ENCODE measurements at places on chromosomes 2 and 18.
A peak's percentile ranks its signal among the peaks of the same experiment; 100 is the strongest.

- no peak for DNase-seq
Measured at GRCh38 chr2:79487399-79487798, 25.5 kb upstream of the CTNNA2 start.

GRCh38 chr18:49024804-49025421 is 74.1 kb upstream of the SMAD7 start:
- no peak for DNase-seq

DNA sequence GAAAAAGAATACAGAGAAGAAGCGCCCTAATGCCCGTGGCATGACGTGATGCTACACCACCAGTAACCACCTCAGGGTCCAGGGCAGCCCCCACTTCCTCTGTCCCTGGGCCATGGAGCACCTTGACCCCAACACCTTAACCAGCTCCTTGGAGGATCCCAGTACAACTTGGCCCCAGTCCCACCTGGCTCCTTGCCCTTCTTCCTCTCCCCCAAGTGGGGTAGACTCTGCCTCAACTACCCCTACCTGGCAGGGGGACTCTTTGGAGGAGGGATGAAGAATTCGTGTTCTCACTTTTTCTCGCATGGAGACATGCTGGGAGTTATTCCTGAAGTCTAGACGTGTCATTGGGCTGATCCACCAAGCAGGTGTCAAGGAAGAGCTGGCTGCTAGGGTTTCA is 18.9 kb downstream of the TRABD2A start:
- no peak for DNase-seq

DNA sequence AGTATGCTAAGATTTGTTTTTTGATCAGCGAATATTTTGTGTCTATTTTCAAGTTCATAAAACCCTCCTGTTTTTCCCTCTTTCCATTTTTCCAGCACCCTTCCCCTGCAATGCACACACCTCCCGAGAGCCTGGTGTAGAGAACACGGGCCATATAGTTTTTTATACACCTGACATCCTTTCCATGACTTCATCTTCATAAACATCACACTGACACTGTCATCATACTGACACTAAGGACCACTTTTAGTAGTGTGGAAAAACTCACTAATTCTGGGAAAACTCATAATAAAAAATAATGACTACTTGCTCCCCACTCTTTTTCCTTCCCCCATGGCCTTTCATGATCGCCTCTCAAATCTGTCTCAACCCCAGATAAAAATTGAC is 70.2 kb downstream of the EPHA4 start:
- DNase-seq = no peak

DNA sequence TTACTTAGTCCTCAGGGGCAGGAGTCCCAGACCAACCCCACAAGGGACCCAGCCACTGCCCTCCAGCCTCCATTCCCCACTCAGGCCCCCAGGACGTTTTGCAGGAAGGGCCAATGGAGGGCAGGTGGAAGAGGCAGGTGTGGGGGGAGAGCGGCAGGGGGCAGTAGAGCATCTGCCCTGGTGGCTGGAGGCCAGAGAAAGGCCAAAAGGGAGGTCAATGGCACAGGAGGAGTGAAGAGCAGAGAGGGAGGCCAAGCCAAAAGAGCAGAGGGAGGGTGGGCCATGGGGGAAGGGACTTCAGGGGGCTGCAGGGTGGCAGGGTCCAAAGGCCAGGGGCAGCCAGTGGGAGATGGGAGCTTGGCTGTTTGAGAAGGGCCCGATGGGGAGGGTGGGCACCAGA is 17.3 kb upstream of the GPR55 start:
- DNase-seq = no peak

- DNase-seq = no peak
Measured at GRCh38 chr2:61536180-61536571, 2.0 kb downstream of the XPO1 start.

DNA sequence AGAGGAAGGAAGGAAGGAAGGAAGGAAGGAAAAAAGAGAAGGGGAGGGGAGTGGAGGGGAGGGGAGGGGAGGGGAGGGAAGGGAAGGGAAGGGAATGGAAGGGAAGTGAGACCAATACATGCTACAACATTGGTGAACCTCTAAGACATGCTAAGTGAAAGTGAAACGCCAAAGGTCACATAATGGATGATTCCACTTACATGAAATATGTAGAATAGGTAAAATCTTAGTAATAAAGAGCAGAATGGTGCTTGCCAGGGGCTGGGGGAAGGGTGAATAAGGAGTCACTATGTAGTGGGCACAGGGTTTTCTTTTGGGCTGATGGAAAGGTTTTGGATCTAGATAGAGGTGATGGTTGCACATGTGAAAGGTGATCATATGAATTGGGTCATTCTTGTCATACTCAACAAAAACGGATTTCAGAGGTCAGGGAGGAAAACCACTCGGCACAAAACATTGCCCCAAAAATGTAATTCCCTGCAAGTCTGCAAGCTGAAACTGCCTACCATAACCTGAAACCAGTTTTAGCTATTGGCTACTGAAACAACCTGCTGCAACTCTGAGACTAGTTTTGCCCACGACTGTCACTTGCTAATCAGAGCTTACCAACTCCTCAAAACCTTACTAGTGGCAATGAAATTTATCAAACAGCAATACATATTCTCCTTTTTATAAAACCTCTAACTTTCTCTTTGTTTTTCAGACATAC is 59.2 kb downstream of the CCDC141 start:
- no peak for DNase-seq

GRCh38 chr2:56680971-56681631 is 497.3 kb downstream of the CCDC85A start:
- DNase-seq = no peak

- DNase-seq = no peak
Measured at GRCh38 chr18:39521164-39521563, 1955.6 kb upstream of the CELF4 start.

DNA sequence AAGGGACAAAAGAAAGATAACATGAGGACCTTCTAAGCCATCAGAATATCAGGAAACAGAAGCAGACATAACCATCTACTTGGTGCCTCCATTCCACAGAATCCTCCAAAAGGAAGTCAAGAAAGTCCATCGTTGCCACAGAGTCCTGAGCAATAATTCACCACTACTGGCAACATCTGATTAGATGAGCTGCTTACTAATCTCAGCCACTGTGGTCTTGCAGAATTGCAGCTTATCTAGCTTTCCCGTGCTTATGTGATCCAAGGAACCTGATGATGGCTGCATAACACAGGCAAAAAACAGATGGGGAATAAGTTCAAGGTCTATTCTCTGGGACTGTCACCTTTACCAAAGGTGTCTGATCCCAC is 278.5 kb downstream of the AFF3 start:
- no peak for DNase-seq

DNA sequence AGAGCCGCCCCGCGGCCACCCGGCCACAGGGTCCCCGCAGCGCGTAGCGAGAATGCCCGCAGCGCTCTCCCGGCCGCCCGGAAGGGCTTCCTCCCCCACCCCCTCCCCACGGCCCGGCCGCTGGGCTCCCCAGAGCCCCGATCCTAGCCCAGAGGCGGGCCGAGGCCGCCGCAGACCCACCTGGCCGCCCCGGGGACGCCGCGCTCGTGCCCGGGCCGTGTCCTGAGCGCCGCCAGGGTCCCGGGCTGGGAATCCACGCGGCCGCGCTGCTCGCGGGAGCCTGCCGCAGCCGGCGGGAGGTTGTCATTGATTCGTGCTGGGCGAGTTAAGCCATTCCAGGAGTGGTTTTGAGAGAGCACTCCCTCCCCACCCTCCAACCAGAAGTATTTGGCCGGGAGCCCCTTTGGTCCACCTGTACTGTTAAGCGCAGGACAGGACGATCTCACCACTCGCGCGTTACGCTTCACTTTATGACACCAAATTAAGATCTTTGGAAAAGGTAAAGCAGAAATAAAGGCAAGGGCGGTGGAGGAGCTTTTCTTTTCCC is 206.4 kb upstream of the SMAD2 start:
- no peak for DNase-seq

DNA sequence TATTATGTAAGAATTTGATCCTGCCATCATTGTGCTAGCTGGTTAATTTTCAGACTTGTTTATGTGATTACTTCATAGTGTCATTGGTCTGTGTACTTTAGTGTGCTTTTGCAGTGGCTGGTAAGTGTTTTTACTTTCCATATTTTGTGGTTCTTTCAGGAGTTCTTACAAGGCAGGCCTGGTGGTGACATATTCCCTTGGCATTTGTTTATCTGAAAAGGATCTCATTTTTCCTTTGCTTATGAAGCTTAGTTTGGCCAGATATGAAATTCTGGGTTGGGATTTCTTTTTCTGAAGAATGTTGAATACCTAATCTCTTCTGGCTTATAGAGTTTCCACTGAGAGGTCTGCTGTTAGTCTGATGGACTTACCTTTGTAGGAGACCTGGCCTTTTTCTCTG is 72.8 kb upstream of the MC4R start:
- no peak for DNase-seq

- no peak for DNase-seq
Measured at GRCh38 chr2:15331787-15332186, 229.3 kb downstream of the NBAS start.

GRCh38 chr2:174334278-174334715 is 457 bp upstream of the SP9 start:
- no peak for DNase-seq

DNA sequence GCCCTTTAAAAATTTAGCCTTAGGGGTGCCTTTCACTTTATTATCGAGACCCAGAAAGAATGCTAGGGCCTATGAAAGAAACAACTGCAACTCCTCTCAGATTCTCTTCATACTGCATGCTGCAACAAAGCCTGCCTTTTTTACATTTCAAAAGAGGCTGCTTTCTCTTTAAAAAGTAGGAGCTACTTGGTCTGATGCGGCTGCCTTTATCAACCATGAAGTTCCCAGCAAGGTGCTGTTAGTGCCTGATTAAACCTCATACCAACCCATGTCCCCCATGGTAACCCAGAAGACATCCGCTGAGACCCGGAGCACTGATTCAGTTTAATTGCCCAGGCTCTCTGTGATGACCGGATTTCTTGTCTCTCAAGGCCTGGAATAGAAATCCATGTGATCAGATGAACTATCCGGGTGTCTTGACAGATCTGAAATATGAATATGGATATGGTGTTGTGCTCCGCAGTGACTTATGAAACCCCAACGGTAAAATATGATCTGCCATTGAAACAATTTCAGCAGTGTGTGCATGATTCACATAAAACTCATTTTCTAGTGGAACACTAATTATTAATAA is 368.3 kb downstream of the ZNF521 start:
- DNase-seq = no peak

GRCh38 chr2:196914867-196915460 is 11.5 kb downstream of the PGAP1 start:
- peak; percentile 55 for DNase-seq

DNA sequence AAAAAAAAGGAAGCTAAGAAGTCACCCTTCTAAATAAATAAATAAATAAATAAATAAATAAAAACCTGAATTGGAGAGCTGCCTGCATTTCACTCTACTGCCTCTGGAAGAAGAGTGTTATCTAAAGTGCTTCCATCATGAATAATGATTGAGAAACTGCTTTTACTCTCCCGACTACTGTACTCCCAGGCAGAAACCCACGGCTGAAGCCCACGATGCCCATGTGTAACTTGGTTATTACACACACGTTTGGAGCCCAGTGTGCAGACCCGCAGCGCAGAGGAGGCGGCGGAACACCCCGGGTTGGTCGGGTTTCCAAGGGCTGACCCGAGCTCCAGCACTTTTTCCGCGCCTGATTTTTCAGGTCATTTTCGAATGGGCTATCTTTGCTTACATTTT is 697 bp upstream of the SPATS2L start:
- peak; percentile 23 for DNase-seq

DNA sequence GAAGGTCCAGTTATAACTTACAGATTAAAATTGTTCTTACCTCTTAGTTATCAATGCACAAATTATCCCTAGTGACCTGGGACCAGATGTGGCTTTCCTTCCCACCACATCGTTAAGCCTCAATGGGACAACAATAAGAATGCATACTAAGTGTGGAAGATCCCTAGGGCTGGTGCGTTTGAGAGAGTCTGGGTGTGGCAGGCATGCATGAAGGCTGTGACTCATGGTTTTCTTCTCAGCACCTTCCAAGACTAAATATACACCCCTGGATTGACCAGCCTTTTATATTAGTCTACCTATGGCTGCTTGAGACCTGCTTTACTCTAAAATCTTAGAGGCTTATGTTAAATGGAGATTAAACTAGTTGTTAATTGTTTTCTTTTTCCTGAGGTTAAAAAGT is 261.7 kb upstream of the SLC14A2 start:
- DNase-seq = no peak

- DNase-seq = no peak
Measured at GRCh38 chr2:54789878-54790277, 66.4 kb downstream of the EML6 start.

- no peak for DNase-seq
Measured at GRCh38 chr2:190637281-190637734, 11.6 kb upstream of the NAB1 start.

DNA sequence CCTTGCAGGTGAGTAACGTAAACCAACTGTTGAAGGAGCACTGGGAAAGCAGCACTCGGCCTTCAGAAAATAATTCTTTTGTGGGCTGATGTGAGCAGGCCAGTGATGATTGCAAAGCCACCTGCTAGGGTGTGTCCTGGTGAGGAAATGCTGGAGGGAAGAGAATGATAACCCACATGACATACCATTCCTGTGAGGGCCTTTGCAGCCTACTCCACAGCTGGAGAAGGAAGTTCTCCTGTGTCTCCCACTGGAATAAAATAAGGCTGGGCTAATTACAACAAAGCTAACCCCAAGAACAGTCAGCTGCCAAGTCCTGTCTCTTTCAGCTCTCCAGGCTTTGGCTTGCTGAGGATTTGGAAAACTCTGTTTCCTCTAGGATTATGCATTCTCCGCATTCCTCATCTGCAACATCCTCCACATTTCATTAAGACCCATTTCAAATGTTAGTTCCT is 16.7 kb upstream of the DSG1 start:
- no peak for DNase-seq

All from naive thymus-derived CD4-positive, alpha-beta T cell (primary cell).